NCI-H2081 (cell line): ENCODE measurements at places on chromosomes 6 and 20.
A peak's percentile ranks its signal among the peaks of the same experiment; 100 is the strongest.

DNA sequence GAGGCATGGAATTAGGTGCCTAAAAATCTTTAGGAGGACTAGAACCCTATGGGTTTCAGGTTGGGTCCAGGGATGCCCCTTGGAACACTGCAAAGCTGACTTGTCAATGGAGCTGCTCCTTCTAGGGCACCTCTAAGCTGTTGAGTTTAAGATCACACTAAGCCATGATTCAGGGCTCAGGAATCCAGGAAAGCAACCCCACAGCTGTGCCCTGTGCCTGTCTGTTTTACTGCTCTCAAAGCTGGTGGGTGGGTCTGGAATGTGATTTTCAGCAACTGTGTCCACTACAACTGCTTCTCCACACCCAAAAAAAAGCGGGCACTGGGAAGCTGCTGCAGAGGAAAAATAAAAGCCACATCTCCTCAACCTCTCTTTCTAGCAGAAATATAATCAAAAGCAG, 310.4 kb upstream of the MOCS1 start:
- no peak for DNase-seq

- no peak for DNase-seq
Measured at GRCh38 chr6:16950825-16951495, 150.9 kb upstream of the STMND1 start.

DNA sequence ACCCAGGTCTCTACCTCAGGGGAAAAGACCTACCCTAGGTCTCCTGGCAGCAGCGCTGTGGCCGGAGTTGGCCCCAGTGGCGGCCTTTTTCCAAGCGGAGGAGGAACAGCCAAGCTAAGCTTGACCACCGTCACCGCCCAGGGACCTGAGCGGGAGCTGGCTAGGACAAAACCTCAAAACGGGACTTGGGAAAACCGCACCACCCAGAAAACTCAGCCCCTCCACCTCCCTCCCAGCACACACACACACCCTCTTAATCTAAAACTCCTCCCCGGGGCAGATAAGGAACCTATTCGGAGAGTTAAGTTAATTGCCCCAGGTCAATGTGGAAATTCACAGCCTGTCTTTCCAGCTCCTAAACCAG, 2.7 kb upstream of the TRERF1 start:
- no peak for DNase-seq

GRCh38 chr6:37109714-37110499, 60.0 kb upstream of the PIM1 start:
- no peak for DNase-seq

GRCh38 chr20:61896058-61896961, 169.4 kb downstream of the TAF4 start:
- DNase-seq, result peak; percentile 11

- no peak for DNase-seq
Measured at GRCh38 chr6:130632897-130633296, 194.3 kb upstream of the SMLR1 start.

DNA sequence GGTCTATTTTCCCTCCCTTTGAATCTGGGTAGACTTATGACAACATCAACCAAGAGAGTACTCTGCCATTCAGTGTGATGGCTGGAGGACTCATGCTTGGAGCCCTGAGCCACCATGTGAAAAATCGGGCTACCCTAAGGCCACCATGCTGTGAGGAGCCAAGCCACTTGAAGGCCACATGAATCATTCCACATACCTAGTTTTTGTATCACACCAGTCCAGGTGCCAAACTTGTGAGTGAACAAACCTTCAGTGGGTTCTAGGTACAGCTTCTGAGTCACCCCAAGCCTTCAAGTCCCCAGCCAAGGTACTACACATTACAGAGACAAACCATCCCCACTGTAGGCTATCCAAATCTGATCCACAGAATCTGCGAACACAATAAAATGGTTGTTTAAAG, 37.4 kb upstream of the E2F3 start:
- no peak for DNase-seq

DNA sequence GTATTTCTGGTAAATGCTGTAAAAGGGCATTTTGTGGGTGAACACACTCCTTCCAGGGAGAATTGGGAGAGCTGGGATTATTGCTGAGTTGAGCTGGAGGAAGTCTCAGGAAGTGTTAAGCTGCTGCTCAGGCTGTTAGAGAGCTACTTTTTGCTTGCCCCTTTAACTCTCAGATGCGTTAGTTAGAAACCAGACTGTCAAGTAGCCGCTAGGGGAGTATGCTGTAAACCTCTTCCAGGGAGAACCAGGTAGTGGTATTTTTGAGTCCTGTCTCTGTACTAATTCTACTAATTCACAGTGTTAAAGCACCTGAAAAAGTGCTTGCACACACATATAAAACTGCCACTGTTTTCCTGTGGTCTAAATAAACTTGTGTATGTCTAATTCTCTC, 6.6 kb upstream of the GFRAL start:
- no peak for DNase-seq

DNA sequence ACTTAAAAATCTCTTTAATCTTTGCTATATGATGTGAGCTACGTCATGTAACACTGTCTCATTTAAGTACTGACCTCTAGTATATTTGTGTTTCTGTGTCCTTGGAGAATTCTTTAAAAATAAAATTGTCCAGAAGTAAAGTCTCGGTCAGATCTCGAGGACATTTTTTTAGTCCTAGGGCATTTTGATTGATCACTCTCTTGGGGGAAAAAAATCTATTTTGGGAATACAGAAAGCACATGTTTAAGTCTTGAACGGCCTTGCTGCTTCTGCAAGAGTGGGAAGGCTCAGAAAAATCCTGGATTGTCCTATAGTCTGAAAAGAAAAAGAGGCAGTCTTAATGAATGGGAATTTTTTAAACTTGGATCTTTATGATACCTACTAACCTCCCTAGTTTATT, 234.3 kb downstream of the UTRN start:
- DNase-seq, result no peak

DNA sequence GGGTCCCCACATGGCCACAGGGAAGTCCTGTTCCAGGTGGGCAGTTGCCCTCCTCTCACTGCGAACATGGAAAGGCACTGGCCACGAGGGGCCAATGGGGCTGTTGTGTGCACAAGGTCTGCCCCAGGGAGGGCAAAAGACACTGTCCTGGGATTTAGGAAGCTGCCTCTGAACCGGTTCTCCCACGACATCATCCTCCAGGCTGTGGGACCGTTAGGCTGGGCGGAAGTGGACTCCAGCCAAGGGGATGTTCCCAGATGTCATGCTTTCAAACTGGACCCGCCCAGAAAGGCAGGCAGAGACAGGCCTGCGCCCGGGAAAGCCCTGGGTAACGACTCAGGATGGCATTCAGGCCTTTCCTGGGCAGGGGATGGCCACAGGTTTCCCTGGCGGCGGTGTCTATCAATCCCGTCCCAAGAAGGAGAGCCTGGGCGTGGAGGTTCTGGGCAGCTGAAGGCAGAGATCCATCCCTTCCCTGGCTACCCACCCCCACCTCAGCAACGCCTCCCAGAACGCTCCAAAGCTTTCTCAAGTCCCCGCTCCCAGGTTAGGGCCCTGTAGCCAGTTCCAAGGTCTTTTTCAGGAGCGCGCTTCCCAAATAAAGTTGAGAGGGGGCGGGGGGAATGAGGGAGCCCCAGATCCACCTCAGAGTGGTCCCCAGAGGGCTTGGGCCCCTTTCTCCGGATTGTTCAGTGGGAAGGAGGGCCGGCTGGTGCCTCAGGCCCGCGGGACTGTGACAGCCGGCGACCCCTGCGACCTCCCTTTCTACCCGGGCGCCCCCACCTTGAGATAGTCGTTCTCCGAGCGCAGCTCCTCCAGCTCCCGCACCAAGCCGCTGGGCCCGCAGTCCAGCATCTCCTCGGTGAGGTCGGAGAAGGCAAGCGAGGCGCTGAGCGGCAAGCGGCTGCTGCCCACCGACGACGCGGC, 13.8 kb upstream of the TLDC2 start:
- DNase-seq, result peak; percentile 81

DNA sequence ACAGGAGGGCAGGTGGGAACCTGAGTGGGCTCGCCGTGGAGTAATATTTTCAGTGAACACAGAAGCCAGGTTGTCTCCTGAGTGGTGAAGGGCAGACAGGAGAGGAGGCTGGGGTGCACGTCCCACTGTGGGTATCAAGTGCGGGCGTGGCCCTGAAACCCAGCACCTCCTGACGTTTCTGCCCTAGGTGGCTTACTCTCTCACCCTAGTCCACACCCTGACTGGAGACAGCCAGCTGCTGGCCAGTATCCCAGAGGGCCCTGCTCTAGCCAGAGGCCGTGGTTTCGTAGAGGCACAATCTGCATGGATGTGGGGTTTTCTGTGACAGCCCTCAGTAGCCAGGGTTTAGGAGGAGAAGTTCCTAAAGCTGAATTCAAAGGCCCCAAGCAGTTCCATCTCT, 86.7 kb downstream of the TRERF1 start:
- DNase-seq, result no peak
